ENCODE measurements at places on chromosomes 11 and 22.

- DNase-seq = no peak
Observed at GRCh38 chr11:86115542-86116385, 46.9 kb upstream of the PICALM start.

DNA sequence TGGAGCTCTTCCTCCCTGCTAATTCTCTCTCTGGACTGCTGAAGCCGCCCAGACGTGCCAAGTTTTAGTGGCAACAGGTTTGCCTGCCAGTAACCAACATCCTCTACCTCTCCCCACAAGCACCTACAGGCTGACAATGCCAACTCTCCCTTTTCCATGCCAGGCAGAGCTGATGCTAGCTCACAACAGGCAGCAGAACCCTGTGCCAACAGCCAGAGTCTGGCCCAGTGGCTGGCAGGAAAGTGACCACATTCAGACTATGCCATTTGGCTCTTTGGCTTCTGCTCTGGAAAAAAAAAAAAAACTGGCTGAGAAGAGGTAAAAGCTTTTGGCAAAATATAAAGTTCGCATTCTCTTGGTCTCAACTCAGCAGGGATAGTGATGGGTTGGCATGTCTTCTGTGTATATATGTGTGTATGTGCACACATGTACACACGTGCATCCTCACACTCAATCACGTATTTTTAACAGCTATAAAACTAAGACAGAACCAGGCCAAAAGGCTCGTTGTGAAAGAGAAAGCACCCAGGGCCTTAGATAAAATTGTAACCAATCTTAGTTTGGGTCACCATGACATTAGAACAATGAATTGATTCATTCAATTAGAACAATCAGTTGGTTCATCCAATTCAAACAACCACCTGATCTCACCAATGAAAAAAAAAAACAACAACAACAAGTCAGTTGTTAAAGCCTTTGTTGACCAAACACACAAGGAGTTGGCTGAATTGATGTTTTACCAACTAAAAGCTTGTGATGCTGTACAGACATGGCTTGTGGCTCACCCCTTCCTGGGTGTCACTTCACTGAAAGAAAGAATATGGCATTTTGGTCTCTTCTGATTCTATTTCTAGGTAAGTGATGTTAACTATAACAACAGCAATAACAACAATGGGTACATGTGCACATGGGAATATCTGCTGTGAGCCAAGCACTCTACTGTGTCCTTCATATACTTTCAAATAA lies 48.6 kb downstream of the TRIM29 start:
- DNase-seq = no peak

DNA sequence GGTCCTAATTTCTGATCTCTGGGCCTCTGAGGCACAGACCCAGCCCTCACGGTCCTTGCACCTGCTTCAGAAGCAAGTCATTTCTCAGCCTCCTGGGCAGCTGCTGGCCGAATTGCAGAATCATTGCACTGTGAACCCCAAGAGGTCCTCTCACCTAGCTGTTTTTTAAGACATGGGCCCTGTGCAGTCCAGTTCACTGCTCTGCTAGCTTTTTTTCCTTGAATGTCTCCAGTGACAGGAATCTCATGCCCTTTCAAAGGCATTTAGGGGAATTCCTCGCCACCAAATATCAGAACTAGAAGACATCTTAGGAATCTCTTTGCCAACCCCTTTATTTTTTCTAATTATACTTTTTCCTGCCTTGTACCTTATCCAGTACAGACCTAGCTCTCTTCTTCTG lies 35.6 kb upstream of the TP53I11 start:
- DNase-seq = no peak

GRCh38 chr11:115930886-115931547 lies 426.8 kb upstream of the CADM1 start:
- DNase-seq = no peak

DNA sequence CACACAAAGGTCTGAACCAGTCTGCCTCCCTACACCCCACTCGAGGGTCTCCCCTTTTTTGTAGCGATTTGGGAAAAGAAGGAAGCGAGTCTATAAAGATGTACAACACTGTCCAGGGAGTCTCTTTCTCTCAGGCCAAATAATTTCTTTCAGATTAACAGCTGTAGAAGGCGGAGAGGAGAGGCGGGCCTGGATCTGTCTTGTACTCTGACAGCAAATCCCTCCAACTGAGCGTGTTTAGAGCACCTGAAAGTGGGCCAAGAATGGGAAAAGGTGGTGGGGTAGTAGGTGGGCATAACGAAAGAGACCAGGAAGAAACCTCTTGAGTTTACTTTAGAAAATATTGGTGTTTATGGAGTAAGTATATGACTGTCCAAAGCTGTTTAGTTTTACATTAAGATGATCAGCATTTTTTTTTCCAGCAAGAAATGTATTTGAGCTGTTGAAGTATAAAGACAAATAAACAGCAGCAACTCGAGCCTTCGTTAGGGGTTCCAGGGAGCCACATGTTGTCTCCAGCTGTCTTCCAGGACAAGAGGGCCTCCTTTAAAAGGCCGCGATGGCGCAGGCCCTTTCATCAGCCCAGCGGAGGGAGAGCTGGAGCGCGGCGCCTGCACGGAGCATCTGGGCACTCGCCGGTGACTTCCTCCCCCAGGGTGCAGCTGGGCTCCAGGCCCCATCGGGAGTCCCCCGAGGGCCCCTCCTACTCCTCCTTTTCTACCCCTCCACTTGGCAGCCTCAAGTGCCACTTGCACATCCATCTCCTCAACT lies 34.9 kb downstream of the SCUBE1 start:
- DNase-seq = no peak

- DNase-seq = no peak
Observed at GRCh38 chr11:96134602-96135001, 208.4 kb downstream of the MAML2 start.
